ENCODE measurements at places on chromosomes 3 and 15. TPM values are rescaled to one million over a fixed set of nuclear protein-coding genes. Genes with fewer than 3 reads are reported as not detected.

APOD gene
- total RNA-seq, result not detected

LRRC2 gene
- 0.29 TPM for total RNA-seq

DNA sequence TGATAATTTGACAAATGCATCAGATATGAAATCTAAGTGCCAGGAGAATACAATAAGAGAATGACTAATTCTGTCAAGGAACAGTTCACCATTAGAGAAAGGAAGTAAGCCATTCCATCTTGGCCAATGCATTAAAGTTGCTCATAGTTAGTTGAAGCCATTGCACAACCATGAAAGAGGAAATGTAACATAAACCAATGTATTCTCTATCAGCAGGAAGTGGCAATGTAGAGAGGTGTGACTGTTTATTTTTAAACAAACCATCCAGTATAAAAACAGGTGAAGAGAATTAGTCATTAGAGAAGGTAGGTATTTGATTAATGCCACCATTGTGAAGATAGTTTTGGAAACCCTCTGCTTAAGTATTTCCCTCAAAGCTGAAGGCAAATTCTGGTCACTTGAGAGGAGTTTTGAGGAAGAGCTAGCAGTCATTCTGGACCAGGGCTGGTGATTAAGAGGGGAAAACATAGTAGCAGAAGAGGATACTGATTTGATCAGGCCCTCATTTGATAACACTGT is 10.7 kb upstream of the ANXA2 start:
- no peak for DNase-seq

DNA sequence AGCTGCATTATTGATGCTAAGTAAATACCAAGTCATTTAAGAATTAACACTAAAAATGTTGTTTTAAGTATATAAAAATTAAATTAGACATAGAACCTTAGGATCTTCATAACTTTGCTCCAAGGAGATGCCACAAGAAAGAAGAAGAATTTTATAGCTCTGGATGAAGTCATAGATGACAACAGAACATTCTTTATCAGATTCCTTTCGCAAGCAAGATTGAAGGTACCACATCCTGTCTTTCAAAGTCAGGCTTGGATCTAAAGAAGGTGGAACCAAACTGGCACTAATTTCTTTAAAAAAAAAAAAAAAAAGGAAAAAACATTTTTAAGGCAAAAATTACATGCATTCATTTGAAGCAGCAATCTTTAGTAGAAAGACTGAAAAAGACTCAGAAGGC is 62.5 kb downstream of the POLQ start:
- DNase-seq, result peak; percentile 0

All from kidney epithelial cell (primary cell).